Stimulated activated naive CD8-positive, alpha-beta T cell treated with anti-CD3 and anti-CD28 coated beads, Interleukin-15, Interleukin-2, amounts not matched to agents 100 U/mL and 50 U/mL, for 24 hours (primary cell): ENCODE measurements at places on chromosomes 6 and 20.

- DNase-seq, result no peak
These were observed 37.0 kb upstream of the PRL start for GRCh38 chr6:22333802-22334201.

DNA sequence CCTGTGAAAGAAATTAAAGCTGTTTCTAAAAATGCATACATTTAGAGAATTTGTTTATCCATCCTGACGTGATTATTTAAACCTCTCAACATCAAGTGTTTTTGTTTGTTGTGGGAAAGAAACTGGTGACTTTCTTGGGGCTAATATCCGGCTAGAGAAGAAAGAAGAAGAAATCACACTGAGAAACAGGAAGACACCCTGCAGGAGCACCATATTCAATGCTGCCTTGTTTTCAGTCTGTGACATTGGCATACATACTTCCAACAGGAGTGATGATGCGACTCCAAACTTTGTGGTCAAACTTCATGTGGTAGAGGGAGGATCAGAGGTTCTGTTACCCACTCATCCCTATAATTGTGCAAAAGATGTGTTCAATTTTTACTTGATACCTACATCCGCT lies 997.6 kb upstream of the CITED2 start:
- no peak for DNase-seq

GRCh38 chr6:37520926-37521325 lies 21.2 kb upstream of the CCDC167 start:
- no peak for DNase-seq

DNA sequence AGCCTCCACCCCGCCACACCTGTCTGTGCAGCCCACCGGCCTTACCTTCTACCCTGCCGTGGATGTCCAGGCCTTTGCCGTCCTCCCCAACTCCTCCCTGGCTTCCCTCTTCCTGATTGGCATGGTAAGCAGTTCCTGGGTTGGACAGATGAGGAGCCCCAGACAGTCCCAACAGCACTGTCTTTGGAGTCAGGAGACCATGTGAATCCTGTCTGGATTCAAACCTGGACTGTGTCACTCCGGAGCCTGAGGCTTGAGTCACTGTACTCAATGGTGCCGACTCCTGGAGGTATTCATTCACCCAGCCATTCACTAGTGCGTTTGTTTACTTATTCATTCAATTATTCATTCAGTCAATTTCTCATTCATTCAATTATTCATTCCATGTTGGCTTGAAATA lies 20.0 kb upstream of the LBP start:
- DNase-seq, result no peak

GRCh38 chr6:21984135-21984534 lies 312.7 kb downstream of the PRL start:
- DNase-seq, result no peak

- DNase-seq, result no peak
These were observed 3.0 kb upstream of the RREB1 start for GRCh38 chr6:7104752-7105151.
